ENCODE measurements at places on chromosomes 4 and X. TPM values are rescaled to one million over a fixed set of nuclear protein-coding genes. Genes with fewer than 3 reads are reported as not detected.

DNA sequence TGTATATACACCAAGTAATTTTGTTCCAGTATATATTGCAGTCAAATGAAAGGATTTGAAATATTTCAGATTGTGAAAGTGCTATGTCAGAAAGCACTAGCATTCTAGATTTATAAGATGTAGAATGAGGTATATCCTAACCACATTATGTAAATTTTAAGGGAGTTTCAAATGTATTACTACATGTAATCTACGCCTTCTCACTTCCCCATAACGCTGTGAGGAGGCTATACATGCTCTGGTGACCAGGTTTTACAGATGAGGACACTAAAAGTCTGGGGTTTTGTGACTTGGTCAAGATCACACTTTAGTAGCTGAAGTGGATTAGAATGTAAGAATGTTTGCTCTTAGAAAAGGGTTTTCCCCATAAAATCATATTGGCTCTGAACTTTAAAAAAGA is 8.1 kb downstream of the ENPEP start:
- DNase-seq, result no peak

DNA sequence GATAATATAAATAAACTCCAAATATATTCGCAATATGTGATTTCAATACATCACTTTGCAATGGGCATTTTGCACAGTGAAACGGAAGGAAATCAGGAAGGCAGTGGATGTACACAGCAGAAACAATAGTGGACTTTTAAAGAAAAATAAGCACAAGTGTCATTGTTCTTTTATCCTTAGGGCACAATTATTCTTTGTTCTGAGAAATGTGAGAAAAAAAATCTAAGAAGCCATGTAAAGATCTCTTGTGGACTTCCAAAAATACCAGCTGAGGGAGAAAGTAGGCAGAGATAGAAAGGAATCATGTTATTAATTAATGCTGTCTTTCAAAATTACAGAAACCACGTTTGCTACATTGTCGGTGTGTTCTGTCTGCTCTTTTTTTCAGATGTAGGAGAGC is 17.6 kb upstream of the PRRG1 start:
- no peak for DNase-seq

ARHGAP24 gene
- total RNA-seq, result 2.8 TPM

MFAP3L gene
- total RNA-seq, result 4.3 TPM

DNA sequence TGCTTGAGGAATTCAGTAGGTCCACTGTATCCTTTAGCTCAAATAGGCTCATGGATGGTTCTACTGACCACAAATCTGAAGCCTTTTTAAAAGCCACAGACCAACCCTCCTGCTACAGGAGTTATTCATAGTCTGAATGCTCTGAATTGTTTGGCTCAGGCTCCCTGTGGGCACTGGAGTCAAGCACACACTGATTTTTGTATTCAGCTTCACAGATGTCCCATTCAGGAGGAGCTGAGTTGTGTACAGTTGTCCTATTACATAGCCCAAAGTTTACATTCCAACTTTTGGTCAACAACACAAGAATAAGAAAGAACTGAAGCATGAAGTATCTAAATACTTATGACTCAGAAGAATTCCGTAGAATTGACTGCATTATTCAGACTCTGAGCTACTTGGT is 243.9 kb downstream of the UNC5C start:
- DNase-seq, result no peak

PNMA6F gene
- not detected for total RNA-seq

GRCh38 chr4:15410750-15411149 is 17.1 kb upstream of the C1QTNF7 start:
- no peak for DNase-seq

SOD3 gene
- 13.0 TPM for total RNA-seq

GRCh38 chr4:157996061-157997028 is 176.5 kb downstream of the GASK1B start:
- no peak for DNase-seq

DNA sequence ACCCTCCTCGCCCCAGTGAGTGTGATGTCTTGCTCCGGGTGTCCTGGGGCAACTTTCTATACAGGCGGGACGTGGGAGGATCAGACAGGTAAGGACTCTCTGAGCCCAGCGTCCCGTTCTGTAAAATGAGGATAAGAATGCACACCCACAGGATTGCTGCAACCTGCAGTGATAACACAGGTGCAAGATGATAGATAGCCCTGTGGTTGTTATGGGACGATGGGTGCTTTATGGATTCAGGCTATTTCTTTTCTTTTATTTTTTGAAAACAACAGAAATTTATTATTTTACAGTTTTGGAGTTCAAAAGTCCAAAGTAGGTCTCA is 28.6 kb downstream of the BEX3 start:
- no peak for DNase-seq

- no peak for DNase-seq
Observed at GRCh38 chrX:10120331-10120730, 36.4 kb upstream of the CLCN4 start.

NPY5R gene
- total RNA-seq, result not detected

DNA sequence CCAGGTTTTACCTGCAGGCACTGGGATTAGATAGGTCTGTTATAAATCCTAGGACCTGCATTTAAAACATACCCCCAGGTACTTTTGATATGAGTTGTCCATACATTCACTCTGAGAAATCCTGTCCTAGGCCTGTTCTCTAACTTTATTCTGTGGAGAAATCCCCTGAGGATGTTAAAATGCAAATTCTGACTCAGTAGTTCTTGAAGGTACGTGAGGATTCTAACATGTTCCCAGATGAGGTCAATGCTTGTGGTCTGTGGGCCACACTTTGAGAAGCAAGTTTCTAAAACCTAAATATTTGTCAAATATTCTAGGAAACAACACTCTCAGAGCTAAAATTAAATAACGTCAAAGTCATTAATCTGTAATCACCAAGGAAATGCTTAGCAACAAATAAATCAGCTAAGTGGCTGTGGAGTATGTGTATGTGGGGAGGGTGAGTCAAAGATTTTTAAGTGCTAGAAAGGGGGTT is 101.3 kb upstream of the MAGEB16 start:
- DNase-seq, result no peak

Data from gastrocnemius medialis (tissue), 4 donors.